ENCODE measurements at places on chromosomes 5 and 9. TPM values are rescaled to one million over a fixed set of nuclear protein-coding genes. Genes with fewer than 3 reads are reported as not detected.
A peak's percentile ranks its signal among the peaks of the same experiment; 100 is the strongest.

Gene PRSS3
- 21.9 TPM for polyA plus RNA-seq

Gene CETN3
- 19.9 TPM for polyA plus RNA-seq

Gene UNC5A
- not detected for polyA plus RNA-seq

- H3K4me3 ChIP-seq, result no peak overlapping the region
- no peaks in the 10 kb centered on the region for H3K27me3 ChIP-seq
- peaks cover 57% of the 10 kb centered on the region for H3K36me3 ChIP-seq
- H3K4me1 ChIP-seq, result peaks cover 40% of the 10 kb centered on the region
- peak overlapping the region; percentile 33 for H3K27ac ChIP-seq
Measured at GRCh38 chr5:140205952-140206351, 31.0 kb downstream of the CYSTM1 start.

DNA sequence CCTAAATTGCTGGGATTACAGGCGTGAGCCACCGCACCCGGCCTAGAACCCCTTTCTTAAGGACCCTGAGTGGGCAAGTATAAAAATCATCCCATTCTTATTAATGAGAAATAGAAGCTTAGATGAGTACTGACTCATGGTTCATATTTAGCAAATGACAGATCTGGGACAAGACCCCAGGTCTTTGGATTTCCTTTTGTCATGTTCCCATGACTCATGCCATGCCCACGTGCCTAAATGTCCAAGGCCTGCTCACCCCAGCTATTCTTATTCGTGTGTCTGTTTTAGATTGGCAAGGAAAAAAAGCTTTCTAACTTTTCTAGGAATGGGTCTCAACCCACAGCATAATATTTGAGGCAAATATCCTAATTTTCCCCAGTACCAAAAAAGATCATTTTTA lies 57.7 kb upstream of the RPS23 start:
- no peaks in the 10 kb centered on the region for H3K36me3 ChIP-seq
- no peak overlapping the region for H3K27ac ChIP-seq
- no peaks in the 10 kb centered on the region for H3K27me3 ChIP-seq
- DNase-seq, result no peak

DNA sequence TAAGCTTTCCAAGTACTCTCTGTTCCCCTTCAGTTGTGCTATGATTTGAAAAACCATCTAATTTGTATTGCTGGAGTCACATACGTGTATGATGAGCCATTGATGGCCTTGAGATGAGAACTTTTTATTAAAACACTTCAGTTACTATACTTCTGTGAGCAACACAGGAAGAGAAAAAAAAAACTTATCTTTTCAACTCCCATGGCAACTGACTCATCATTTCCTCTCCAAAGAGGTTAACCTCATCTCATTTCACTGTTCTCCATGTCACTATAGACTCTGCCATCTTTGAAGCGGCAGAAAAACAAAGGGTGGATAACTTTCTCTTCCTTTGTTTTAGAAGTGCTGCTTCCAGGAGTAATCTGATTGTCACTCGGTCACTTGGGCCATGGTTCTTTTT lies 104.3 kb upstream of the PCSK1 start:
- H3K27me3 ChIP-seq, result no peaks in the 10 kb centered on the region
- no peaks in the 10 kb centered on the region for H3K4me1 ChIP-seq
- no peak overlapping the region for H3K4me3 ChIP-seq
- DNase-seq, result no peak
- H3K36me3 ChIP-seq, result no peaks in the 10 kb centered on the region

DNA sequence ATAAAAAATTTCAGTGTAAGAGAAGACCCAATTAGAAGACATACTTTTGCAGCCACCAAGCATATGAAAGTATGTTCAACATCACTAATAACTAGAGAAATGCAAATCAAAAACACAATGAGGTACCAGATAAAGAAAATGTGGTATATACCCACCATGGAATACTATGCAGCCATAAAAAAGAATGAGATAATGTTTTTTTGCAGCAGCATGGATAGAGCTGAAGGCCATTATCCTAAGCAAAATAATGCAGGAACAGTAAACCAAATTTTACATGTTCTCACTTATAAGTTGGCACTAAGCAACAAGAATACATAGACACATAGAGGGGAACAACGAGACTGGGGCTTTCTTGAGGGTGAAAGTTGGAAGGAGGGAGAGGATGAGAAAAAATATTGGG lies 6.9 kb upstream of the SPATA9 start:
- no peak overlapping the region for H3K27ac ChIP-seq
- H3K27me3 ChIP-seq, result no peaks in the 10 kb centered on the region
- H3K36me3 ChIP-seq, result no peaks in the 10 kb centered on the region
- H3K4me3 ChIP-seq, result no peak overlapping the region

DNA sequence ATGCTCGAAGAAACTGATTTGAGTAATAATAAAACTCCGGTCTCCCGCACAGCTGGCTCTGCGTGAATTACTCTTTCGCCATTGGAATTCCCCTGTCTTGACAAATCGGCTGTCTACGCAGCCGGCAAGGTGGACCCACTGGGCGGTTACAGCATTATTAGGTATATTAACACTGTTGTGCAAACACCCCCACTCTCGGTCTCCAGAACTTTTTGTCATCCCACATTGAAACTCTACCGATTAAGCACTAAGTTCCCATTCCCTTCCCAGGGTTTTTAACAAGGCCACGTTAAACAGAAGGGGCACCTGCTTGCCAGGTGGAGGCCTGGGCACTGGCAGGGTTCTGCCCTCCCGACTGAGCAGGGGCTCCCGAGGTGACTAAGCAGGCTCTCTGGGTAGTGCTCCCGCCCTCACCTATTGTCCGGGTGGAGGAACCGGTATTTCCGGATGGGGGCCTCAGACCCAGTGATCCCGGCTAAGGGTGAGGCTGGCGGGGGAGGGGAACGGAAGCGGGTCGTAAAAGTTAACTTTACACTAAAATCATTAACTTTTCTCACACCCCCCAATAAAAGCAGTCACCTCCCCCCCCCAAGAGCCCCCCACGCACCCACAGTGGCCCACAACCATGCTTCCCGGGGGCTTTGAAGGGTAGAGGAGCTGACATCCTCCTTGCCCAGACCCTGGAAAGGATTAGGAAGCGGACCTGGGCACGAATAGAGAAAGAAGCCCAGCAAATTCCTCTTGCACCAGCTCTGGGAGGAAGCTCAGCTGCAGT lies 53.5 kb upstream of the TJP2 start:
- no peaks in the 10 kb centered on the region for H3K36me3 ChIP-seq
- H3K4me3 ChIP-seq, result peak overlapping the region; percentile 54
- H3K27ac ChIP-seq, result peak overlapping the region; percentile 95

All from stomach (tissue), 19 donors.